ENCODE measurements at places on chromosomes 12 and 14.

DNA sequence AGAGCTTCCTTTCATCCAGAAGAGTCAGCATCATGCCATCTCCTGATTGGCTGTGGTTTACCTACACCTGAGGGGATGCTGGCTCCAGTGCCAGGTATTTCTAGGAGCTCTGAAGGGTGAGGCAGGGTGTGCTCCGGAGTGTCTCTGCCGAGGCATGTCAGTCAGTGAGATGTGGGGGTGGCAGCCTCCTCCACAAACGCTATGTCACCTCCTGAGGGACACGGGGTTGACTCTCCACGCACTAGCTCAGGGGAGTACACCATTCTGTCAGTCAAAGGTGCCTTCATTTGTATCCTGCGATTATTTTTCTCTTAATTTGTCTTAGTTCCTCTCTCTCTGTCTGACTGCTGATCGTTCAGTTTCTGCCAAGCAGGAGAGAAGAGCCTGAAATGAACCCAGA is 604.5 kb downstream of the VRK1 start:
- no peak for DNase-seq

- no peak for DNase-seq
Measured at GRCh38 chr14:57796556-57796955, 69.3 kb downstream of the SLC35F4 start.

DNA sequence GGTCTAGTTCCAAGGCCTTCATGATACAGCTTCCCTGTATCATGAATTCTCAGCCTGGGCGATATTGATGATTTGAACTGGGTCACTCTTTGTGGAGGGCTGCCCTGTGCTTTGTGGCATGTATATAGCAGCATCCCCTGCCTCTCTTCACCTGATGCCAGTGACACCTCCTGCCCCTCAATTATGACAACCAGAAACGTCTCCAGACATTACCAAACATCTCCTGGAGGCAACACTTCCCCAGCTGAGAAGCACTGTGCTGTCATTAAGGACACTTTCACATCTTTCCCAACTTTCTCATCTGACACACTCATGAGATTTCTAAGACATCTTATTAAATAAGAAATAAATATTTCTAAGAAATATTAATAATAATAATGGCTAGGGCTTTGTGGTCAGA is 315.3 kb downstream of the BCL11B start:
- DNase-seq: no peak

- DNase-seq: no peak
Measured at GRCh38 chr14:75252254-75252837, 26.3 kb upstream of the FOS start.

- no peak for DNase-seq
Measured at GRCh38 chr12:89959179-89959578, 250.5 kb upstream of the ATP2B1 start.

- DNase-seq: peak; percentile 29
Measured at GRCh38 chr12:26091822-26092221, 33.0 kb downstream of the BHLHE41 start.

DNA sequence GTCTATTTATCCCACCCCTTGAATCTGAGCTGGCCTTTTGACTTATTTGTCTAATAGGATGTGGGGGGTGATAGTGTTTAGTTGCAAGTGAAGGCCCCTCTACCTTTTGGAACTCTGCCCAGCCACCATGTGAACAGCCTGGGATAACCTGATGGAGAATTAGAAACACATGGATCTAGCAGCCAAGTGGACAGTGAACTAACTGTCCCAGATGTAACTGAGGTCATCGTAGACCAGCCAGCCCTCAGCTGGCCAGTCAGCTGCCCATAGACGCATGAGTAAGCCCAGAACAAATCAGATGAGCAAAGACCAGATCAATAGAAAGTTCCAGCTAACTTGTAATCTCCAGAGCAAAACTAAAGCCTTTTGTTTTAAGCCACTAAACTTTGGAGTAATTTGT is 19.0 kb downstream of the KLRB1 start:
- DNase-seq: no peak

GRCh38 chr12:43551279-43551970 is 578 bp downstream of the ADAMTS20 start:
- DNase-seq: no peak

DNA sequence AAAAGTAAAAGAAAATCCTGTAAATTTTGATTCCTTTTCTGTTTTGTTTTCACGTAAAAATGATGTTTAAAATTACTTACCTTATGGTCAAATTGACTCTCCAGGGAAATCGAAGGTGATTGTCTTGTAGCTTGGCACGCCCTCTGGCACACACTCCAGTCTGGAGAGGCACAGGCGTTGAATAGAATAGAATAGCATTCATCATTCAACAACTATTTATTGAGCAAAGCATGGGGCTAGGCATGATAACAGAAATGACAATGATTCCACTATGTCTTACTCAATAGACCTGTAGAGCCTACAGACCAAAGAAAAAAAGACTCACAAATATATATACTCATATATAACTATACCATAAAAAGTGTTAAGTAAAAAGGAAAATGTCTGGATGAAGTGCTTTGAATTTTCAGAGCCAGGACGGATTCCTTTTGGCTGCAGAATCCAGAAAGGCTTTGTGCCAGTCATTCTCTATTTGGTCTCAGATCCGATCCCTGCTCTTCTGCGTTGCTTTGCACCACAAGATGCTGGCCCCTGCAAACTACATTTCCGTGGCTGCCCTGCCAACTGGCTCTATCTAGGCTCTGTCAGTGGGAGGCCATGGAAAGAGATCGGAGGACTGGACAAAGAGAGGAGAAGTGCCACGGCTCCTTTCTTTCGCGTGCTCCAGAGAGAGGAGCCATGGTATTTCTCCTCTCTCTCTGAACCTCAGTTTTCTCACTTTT is 231.8 kb downstream of the CRADD start:
- DNase-seq: no peak

DNA sequence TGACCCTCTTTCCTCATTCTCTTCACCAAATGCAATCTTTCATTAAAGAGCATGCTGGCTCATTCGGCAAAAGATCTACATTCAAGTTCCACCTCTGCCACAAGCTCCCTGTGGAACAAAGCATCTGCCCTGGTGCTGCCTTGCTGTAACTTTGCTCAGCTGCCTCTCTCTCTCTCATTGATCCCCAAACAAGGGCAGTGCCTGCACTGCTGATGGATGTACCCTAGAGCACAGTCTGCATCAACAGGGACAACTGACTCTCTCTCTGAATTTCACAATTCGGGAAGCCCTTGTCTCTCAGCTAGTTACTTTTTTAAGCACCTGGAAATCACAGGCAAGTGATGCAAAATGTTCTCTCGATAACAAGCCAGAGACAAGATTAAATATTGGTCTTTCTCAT is 174.0 kb upstream of the DIO2 start:
- DNase-seq: no peak

DNA sequence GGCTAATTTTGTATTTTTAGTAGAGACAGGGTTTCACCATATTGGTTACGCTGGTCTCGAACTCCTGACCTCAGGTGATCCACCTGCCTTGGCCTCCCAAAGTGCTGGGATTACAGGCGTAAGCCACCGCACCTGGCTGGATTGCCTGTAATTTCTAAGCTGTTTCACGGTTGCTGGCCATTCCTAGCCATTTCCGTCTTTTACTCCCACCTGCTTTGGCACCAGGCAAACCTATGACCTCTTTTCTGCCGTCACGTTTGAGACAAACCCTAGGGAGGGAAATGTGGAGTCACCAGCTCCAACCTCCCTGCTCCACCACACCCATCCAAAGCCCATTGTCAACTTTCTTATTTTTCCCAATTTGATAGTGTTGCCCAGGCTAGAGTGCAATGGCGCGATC is 1.2 kb downstream of the GPR132 start:
- no peak for DNase-seq

- no peak for DNase-seq
Measured at GRCh38 chr14:96631621-96632362, 129.6 kb downstream of the PAPOLA start.

GRCh38 chr12:727321-727720 is 25.1 kb upstream of the WNK1 start:
- no peak for DNase-seq

- peak; percentile 14 for DNase-seq
Measured at GRCh38 chr12:6792522-6793201, 3.3 kb downstream of the CD4 start.

DNA sequence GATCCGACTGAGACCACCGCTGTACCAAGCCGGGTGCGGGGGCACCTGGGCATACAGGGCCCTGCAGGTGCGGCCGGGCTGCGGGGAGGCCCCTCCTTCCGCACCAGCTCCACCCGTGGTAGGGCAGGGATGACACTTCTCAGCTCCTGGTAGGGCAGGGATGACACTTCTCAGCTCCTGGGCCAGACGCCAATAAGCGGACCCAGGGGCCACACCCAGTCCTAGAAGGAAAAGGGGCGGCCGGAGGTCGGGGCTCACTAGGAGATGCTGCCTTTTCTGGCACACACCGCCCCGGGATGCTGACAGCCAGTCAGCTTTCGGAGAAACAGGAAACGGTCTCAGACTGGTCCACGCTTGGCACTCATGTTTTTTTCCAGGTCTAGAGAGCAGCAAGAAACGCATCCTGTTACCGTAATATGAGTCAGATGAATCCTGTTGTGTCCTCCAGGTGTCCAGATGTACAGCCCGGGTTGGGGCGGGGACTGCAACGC is 34.8 kb downstream of the NFKBIA start:
- DNase-seq: no peak

DNA sequence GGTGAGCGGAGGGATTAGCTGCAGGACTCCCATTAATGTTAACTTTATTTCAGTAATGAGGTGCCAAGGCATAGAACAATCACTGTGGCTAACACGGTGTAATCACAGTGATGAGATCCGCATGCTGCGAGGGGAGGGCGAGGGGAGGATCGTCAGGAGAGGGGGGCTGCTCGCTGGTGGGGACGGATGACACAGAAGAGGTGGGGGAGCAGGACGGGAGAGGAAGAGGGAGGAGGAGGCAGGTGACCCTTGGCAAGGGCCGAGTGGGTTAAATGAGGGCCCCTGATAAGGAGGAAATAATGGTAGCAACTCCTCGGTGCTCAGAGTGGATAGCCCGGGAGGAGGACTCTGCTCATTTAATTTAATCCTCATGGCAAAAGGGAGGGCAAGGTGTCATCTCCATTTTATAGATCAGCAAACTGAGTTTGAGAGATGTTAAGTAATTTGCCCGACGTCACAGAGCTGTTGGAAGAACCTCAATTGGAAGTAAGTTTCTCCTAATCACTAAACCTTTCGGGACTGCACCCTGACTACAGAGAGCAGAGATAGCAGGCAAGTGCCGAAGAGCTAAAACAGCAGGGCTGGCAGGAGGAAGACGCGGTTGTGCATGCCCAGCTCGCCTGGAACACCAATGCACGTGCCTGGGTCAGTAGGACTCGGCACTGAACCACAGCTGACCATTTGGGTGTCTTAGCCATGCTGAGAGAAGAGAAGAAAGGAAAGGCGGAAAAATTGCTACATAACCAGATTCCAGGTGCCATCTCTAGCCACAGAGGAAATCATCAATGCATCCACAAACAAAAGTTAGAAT is 43.0 kb downstream of the SPRING1 start:
- no peak for DNase-seq

DNA sequence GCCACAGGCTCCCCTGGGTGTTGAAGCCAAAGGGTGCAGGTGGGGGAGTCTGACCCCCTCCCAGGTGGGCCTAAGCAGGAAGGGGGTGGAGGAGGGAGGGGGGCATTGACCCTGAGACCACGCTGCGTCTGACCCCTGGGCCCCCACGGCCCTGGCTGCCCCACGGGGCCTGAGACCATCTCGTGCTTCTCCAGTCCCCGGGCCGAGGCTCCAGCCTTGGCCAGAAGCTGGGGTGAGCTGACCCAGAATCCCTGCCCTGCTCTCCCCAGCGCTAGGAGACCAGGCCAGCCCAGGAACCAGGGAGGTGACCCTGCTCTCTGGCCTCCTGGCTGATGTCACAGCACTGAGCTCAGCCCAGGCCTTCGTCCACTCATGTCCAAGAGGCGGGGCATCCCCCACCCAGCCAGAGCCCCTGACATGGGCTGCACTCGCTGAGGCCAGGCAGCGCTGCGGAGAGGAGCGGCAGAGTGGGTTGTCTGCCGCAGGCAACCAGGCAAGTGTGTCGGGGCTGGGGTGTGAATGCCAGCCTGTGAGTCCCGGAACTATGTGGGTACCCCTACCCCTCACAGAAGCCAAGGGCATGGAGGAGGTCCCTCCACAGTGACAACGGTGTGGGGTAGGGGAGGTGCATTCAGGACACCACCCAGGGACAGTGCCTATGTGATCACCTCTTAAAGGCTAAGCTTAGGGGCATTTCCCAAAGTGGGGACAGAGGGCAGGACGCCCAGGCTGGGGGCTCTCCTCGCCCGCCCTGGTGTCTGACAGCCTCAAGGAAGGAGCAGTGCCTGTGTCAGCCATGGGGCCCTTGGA is 6.3 kb downstream of the TRMT61A start:
- DNase-seq: no peak

GRCh38 chr14:92710001-92710341 is 38.5 kb downstream of the LGMN start:
- DNase-seq: no peak

DNA sequence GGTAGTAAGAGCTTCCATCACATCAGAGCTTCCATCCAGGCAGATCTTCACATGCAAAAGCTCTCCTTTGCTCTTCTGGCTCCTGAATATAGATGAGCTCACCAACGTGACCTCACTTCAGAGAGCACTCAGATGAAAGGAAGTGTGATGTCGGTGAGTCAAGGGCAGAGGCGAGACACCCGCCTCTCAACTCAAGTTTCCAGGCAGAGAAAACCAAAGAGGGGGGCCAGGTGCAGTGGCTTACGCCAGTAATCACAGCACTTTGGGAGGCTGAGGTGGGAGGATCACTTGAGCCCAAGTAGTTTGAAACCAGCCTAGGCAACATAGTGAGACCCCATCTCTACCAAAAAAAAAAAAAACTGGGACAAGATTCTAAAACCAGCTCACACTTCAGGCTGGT is 126.9 kb downstream of the DUSP6 start:
- DNase-seq: no peak

- no peak for DNase-seq
Measured at GRCh38 chr12:95143621-95144205, 70.3 kb upstream of the NR2C1 start.

- no peak for DNase-seq
Measured at GRCh38 chr14:29798811-29799210, 128.8 kb downstream of the PRKD1 start.

GRCh38 chr12:19739195-19739776 is 300.0 kb downstream of the AEBP2 start:
- DNase-seq: no peak

DNA sequence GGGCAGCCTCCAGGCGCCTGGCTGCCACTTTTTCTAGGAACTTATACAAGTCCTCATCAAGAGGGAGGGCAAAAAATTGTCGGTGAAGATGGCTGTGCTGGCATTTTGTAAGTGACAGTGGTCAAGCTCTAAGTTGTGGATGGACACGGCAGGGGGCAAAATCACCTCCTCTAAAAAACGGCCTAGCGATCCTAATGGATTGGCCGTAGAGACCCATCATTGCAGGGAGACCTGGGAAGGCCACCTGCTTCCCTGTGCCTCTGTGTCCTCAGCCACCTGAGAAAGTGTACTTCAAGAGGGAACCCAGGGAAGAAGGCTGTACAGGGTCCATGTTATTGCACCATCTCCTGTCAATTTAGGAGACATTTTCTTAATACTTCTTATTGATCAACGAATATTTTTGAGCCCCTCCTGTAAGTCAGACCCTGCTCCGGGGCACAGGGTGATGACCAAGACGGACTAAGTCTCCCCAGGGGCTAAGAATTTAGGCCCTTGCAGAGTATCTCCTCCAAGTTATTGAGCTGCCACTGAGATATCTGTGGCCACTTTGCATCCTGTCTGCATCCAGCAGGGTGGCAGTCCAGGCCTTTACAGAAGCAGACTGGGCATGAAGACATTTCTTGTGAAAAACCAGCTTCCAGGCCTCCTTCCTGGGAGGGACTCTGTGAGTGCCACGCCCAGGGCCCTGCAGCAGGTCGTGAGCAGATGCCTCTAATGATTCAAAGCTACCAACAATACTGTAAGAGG is 40.5 kb downstream of the PSMA6 start:
- no peak for DNase-seq

GRCh38 chr12:24695657-24696329 is 253.1 kb downstream of the BCAT1 start:
- no peak for DNase-seq

Data from hippocampal formation (tissue), 2 donors.